ENCODE measurements at places on chromosomes 16 and 17. TPM values are rescaled to one million over a fixed set of nuclear protein-coding genes. Genes with fewer than 3 reads are reported as not detected.

The CCDC200 gene
- not detected for total RNA-seq

The MT1A gene
- 25.5 TPM for total RNA-seq

The KCNH4 gene
- not detected for total RNA-seq

The PRSS36 gene
- total RNA-seq: 0.17 TPM

The SCNN1G gene
- 0.39 TPM for total RNA-seq
